ENCODE measurements at places on chromosomes 16 and 17.

GRCh38 chr16:28104404-28104803 is 40.9 kb upstream of the GSG1L start:
- DNase-seq = no peak

GRCh38 chr17:34261568-34262337 is 6.7 kb downstream of the CCL2 start:
- DNase-seq = no peak

- no peak for DNase-seq
These were observed 272.7 kb upstream of the PMFBP1 start for GRCh38 chr16:72444696-72445095.

GRCh38 chr17:79017546-79018369 is 6.2 kb upstream of the C1QTNF1 start:
- no peak for DNase-seq

DNA sequence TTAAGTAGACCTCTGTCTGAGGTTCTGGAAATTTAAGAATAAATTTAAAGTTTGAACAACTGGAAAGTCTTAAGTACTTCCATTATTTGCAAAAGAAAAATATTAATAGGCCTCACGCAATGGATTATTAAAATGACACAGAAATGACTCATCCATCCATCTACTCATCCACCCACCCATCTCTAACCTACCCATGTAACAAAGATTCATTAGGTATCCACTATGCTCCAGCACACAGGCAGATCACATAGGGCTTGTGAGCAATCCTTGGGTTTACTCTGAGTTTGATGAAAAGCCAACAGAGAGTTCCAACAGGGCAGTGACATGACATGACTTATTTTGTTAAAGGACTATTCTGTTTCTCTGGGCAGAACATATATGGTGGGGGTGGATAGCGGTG is 93.3 kb downstream of the HELZ start:
- DNase-seq = no peak

DNA sequence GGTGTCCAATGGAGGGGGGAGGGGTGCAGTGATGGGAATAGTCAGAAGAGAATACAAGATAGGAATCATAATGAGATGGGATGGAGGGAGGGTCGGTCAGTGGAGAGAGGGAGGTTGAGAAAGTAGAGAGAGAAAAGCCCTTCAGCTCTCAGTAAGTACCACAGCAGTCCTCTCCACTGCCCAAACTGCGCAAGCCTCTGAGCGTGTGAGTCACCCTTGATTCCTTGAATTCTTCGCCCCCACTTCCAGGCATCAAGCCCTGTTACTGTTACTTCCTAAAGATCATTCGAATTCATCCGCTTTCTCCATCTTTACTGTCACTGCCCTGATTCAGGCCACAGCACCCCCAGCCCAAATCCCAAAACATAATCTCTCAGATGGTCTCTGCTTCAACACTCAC is 2.5 kb downstream of the GUCY2D start:
- DNase-seq = no peak

- no peak for DNase-seq
These were observed 3.0 kb downstream of the NGFR start for GRCh38 chr17:49498029-49498615.

DNA sequence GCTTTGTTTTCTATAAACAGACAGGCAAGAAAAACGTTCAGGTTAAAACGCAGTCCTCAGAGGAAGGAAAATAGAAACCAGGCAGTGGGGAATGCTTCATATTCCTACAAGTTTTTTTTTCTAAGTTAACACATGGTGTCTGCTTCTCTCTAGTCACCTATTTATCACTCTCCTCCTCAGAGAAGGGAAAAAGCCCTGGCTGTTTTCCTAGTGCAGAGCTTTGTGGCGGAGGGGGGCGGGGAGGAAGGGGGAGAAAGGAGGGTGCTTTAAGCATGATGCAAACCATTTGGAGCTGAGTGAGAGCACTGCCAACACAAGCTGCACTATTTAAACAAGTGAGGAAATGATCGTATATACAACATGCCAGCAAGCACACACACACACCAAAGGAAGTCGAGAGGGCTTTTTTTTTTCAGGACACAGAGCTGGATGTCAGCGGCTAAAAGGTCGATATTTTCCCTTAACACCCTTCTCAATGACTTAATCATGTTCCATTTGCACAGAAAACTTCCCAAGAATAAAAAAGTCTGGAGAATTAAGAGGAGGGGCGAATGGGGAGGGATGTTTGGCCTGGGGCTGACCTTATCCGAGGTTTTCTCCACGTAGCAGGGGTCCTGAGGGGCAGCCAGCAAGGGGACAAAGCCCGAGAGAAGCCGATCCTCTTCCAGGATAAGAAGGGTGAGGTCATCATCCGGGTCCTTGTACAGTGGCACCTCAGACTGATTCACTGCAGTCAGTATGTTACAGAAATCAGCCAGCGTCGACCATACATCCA is 117.4 kb downstream of the HIC1 start:
- DNase-seq = no peak

GRCh38 chr16:49120631-49121030 is 161.0 kb downstream of the CBLN1 start:
- DNase-seq = no peak

- DNase-seq = no peak
These were observed 85.9 kb downstream of the EMP2 start for GRCh38 chr16:10494343-10495030.

- DNase-seq = no peak
These were observed 17.5 kb downstream of the ALOX15B start for GRCh38 chr17:8056232-8056975.

DNA sequence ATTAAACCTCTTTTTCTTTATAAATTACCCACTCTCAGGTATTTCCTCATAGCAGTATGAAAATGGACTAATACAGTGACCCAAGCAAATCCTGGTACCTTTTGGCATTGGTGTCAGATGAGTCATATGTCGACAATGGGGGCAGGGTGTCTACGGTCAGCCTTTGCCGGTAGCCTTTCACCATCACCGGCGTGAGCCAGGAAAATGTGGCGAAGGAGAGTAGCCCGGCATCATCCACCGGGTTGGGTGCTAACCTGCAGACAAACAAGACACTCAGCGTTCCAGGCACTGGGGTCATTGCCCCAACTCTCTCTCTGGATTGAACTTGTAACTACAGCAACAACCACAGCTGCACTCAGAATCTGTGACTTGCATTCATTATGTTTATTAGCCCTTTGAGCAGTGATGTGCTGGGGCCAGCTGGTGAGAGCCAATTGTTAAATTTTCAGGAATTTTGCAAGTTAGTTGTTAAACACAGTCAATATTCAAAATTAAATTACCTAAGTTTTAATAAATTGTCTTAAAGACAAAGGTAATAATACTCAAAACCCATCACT is 11.9 kb downstream of the ABCC12 start:
- DNase-seq = no peak

DNA sequence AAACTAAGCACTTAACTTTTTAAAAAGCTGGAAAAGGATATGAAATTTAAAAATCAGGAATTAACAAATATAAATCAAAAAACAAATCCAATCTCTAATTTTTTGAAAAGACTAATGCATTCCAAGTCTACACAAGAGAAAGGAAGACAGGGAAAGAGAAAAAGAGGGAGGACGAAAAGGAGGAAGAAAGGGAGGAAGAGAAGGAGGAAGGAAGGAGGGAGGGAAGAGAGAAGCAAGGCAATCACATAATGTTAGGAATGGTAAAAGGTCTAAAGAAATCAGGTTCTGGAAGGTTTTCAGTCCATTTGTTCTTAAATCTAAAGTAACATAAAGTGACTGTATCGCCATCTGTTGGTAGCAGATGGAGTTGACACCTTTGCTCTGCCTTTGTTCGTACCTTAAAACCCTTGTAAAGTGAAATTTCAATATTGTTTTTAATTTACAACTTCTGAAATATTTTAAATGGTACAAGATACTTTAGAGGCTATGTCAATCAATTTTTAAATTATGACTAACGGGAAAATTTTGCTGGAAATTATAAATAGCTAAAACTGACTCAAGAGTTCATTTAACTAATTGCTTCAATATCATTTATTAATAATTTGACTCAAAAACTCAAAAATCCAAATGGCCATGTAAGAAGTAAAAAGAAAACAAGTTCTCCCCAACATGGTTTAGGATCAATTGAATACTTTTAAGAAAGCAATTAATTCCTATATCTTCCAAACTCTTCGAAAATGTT is 20.4 kb upstream of the CDYL2 start:
- DNase-seq = peak; percentile 42

GRCh38 chr16:21279501-21279900 is 1.4 kb upstream of the CRYM start:
- DNase-seq = no peak

DNA sequence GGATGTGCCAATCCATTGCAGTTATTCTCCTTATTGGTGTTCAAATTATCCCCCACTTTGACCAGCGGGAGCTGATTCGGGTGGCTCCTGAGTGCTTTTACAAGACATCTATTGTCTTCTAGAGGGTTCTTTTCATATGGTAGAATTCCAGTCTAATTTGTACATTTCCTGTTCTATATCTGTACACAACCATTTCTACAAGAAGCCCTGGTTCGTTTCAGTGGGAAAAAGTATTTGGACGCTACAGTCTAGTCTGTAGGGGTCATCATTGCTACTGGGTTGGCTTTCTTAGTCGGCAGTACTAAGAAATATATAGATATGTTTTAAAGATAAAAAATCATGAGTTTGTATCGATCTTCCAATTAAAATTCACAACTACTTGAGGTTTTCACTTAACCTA is 262.6 kb downstream of the MAP2K6 start:
- no peak for DNase-seq
